Purkinje cell (primary cell): ENCODE measurements at places on chromosomes 4 and X. TPM values are rescaled to one million over a fixed set of nuclear protein-coding genes. Genes with fewer than 3 reads are reported as not detected.

Gene IGSF1
- polyA plus RNA-seq = not detected in 2 replicates

Gene FMR1NB
- not detected in 2 replicates for polyA plus RNA-seq

Gene GDPD2
- polyA plus RNA-seq = 1.0 TPM in 1 of 2 replicates, not detected in the other

Gene AFM
- polyA plus RNA-seq = not detected in 2 replicates

Gene ADGRG4
- not detected in 2 replicates for polyA plus RNA-seq

Gene PSAPL1
- polyA plus RNA-seq = not detected in 2 replicates
